NCI-H2171 (cell line): ENCODE measurements at places on chromosomes 11 and 22.

DNA sequence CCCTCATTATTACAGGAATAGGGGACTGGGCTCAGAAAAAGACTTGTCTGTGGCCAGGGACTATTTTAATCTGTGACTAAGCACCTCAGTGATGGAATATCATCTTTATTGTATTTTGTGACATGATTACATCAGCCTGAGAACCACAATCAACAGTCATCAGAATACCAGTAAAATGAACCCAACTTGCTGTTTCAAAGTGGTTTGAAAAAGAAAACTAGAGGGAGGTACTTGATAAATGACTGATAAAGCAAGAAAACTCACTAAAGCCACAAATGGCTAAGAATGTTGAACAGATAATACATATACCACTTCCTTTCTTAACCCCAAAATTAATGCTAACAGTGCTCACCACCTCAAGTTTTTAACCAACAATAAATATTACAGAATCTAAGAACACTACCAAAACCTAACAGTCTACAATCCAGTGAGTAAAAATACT lies 155.7 kb downstream of the ATG16L2 start:
- DNase-seq, result no peak

DNA sequence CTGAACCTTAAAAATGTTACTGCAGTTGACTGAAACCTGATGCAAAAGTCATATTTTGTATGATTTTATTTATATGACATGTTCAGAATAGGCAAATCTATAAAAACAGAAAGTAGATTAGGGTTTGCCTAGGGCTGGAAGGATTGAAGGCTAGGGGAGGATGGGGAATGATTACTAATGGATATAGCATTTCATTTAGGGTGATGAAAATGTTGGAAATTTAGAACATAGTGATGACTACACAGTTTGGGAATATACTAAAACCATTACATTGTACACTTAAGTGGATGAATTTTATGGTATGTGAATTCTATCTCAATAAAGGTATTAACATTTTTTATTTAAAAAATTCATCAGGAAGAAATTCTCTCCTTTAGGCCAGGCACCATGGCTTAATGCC lies 22.9 kb upstream of the PAFAH1B2 start:
- DNase-seq, result no peak

DNA sequence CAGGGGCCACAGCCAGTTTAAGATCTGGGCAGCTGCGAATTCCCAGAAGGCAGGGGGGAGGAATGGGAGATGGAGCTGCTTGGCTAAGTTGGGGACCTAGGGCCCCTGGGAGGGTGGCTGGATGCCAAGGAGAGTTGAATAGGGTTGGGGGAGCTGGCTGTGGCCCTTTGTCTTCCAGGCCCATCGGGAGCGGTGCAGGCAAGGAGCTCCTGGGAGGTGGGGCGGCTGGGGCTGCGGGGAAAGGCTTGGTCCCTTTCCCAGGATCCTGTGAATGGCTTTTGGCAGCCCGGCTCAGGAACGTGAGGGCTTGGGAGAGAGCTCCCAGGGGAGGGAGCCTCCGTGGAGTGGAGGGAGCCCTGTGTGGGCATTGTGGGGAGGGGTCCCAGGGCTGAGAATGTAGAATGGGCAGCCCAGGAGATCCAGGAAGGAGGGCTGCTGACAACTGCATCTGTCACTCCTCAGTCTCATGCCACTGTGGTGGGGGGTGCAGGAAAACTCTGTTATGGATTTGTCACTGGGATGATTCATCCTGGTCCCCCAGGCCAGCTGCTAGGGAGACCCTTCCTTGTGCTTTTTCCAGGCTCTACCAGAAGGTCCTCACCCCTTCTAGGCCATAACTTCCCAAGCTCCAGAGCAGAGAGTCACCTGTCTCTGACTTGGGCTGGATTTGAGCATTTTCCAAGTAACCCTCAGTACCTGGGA lies 6.0 kb downstream of the FREY1 start:
- DNase-seq, result no peak

- DNase-seq, result no peak
These were observed 308.3 kb upstream of the NCAM1 start for GRCh38 chr11:112652786-112653390.

- DNase-seq, result no peak
These were observed 42.1 kb upstream of the SEPTIN5 start for GRCh38 chr22:19672054-19672776.

DNA sequence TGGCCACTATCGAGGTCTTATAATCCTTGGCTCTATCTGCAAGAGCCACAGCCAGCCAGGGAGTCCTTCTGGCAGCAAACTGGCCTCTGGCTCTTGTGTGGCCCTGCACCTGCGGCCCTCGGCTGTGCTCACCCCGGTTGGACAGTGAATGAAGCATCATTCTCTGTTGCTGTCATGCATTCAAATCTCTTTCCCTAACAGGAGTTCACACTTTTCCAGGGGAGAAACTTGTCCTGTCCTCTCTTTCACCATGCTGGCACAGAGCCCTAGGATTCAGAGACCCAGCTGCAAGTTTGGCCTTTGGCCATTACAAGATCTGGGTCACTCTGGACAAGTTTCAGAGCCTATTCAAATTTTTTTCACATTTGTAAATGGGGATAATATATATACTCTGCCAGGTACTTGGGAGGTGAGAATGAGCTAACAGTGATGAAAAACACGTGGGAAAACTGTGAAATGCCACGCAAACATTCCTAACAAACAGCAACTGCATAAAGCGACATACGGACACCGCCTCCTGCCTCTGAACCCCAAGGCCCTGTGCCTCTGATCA lies 34.2 kb downstream of the TMEM184B start:
- no peak for DNase-seq
